ENCODE measurements at places on chromosomes 1 and 21.

- DNase-seq, result no peak
Measured at GRCh38 chr1:170586321-170587252, 54.6 kb downstream of the GORAB start.

DNA sequence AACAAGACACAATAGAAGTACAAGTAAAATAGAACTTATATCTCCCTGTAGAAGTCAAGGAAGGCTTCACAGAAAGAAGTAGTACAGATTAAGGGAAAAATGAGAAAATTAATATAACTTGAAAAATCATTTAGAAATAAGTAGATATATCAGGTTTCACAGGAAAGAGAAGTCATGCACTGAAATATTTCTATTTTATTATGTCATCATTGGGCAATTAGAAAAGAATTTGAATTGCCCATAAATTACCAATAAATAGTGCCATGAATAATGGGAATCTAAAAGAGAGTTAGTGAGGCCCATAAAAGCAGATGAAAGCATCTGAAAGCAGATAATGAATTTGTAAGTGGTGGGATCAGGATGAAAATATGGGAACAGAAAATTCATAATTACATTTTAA, 1597.8 kb downstream of the PLA2G4A start:
- DNase-seq, result no peak

DNA sequence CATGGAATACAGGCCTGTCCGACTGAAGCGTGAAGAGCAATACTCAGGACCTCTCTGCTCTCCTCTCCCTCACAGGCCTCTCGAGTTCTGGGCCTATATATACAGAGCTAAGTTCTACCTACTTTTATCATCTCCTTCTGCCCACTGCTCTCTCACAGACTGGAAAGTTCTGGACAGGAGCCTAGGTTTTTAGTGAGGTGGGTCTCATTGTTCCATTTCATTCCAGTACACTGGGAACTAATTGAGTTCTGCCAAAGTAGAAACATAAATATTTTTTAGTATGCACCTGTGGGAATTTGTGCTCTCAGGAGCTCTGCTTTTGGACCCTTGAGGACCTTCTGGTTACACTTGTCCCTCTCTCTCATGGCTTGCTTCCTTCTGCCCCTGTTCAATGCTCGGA, at the start of gene TEDDM1:
TSS of gene TEDDM1 (minus strand) at position 101 of the 400 bp plus-strand sequence. CDS start 182 bp downstream, outside the sequence.
- DNase-seq, result no peak

DNA sequence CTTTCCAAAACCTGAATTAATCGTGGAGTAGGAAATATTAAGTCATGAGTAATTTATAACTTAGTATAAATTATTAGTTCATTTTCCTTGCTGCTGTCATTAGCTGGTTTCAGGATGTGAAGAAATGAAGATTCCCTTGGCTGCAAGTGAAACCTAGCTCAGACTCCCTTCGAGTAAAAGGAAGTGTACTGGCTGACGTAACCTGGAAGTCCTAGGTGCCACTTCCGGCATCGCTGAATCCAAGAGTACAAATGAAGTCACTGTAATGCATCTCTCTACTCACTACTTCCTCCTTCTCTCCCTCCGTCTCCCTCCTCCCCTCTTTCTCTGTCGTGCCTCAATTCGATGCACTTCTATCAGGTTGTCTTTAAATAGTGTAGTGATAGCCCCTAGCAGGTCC, 28.8 kb downstream of the ZP4 start:
- DNase-seq, result no peak

DNA sequence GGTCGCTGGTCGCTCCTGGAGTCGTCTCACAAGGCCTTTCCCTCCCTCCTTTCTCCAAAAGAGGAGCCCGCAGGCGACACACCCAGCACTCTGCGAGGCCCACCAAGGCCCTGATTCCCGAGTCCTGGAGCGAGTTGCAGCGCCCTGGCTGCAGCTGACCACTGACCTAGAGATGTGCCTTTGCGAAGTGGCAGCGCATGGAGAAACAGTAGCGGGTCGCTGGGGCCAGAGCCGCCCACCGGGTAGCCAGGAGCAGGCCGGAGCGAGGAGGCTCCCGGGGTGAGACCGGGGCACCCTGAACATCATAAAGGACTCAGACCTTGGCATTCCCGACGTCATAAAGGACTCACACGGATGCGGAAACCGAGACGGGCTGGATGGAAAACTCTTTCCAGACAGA, 10.3 kb upstream of the NBPF11 start:
- no peak for DNase-seq

GRCh38 chr1:166378805-166379204, 212.0 kb upstream of the FAM78B start:
- no peak for DNase-seq

GRCh38 chr1:79852004-79852403, 845.5 kb upstream of the ADGRL4 start:
- DNase-seq, result no peak

DNA sequence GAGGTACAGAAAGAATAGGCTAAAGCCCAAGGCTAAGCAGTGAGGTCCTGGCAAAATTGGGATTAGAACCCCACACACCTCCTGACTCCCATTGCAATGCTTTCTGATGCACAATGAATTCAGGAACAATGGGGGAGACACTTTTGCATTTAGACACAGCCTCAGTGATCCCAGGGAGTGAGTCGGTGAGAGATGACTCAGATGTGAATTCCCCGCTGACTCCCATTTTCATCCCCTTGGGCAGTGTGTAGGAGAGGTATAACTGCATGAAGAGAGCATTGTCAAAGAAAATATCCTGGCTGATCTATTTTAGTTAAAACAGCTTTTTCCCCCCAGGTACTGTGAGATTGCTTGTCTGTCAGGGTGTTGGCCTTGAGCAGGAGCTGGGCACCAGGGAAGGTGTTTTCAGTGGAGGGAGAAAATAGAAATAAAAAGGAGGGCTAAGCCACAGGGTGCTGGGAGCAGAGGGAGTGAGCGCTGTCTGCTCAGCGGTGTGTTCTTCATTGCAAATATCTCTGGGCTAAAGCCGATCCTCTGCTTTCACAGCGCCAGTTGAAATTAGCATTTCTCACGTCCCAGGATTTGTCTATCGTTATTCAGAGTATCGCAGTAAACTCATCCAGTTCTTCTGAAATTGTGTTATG, 247.7 kb upstream of the PTBP2 start:
- DNase-seq, result no peak

GRCh38 chr1:22024485-22025367, 23.3 kb downstream of the CELA3A start:
- DNase-seq, result peak; percentile 81

GRCh38 chr21:44521301-44521927, 18.6 kb downstream of the KRTAP10-1 start:
- DNase-seq, result no peak

- DNase-seq, result no peak
Measured at GRCh38 chr1:178166429-178167024, 72.6 kb downstream of the RASAL2 start.

GRCh38 chr1:173530795-173531693, 53.9 kb downstream of the PRDX6 start:
- no peak for DNase-seq

- peak; percentile 79 for DNase-seq
Measured at GRCh38 chr1:1040004-1040991, 20.4 kb downstream of the AGRN start.

GRCh38 chr1:154094411-154094810, 60.5 kb downstream of the NUP210L start:
- no peak for DNase-seq

GRCh38 chr1:55071477-55071876, 32.1 kb downstream of the PCSK9 start:
- DNase-seq, result no peak

DNA sequence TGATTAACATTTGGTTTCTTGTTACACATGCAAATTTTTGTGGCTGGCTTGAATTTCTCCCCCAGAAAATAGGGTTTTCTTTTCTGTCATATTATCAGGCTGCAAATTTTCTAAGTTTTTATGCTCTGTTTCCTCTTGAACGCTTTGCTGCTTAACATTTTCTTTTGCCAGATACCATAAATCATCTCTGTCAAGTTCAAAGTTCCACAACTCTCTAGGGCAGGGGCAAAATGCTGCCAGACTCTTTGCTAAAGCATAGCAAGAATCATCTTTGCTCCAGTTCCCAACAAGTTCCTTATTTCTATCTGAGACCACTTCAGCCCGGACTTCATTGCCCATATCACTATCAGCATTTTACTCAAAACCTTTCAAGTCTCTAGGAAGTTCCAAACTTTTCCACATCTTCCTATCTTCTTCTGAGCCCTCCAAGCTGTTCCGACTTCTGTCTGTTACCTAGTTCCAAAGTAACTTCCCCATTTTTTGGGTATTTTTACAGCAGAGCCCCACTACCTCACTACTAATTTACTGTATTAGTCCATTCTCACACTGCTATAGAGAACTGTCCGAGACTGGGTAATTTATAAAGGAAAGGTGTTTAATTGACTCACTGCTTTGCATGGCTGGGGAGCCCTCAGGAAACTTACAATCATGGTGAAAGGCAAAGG, 486.9 kb upstream of the NCAM2 start:
- DNase-seq, result no peak

- DNase-seq, result no peak
Measured at GRCh38 chr1:160344936-160345335, 1.8 kb downstream of the NCSTN start.

- no peak for DNase-seq
Measured at GRCh38 chr1:110065841-110066240, 4.6 kb downstream of the ALX3 start.

GRCh38 chr1:239997515-239998311, 94.0 kb upstream of the FMN2 start:
- DNase-seq, result peak; percentile 10

DNA sequence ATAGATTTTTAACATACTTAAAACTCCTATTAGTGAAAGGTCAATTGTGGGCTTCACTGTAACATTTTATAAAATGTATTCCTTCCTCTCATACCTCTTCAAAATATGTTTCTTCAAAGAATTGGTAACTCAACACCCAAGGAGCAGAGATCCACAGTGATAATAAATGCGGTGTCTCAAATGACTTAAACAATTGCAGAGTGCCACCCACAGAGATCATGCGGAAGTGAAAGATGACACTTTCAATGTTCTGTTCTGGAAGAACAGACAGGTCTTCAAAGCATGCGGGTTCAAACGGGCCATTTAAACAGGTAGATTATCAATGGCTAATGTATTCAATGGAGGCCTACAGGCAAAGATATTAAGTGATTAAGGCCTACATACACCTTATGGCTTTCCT, 157.0 kb upstream of the GREM2 start:
- no peak for DNase-seq

GRCh38 chr1:202709276-202710041, 795 bp downstream of the SYT2 start:
- no peak for DNase-seq

DNA sequence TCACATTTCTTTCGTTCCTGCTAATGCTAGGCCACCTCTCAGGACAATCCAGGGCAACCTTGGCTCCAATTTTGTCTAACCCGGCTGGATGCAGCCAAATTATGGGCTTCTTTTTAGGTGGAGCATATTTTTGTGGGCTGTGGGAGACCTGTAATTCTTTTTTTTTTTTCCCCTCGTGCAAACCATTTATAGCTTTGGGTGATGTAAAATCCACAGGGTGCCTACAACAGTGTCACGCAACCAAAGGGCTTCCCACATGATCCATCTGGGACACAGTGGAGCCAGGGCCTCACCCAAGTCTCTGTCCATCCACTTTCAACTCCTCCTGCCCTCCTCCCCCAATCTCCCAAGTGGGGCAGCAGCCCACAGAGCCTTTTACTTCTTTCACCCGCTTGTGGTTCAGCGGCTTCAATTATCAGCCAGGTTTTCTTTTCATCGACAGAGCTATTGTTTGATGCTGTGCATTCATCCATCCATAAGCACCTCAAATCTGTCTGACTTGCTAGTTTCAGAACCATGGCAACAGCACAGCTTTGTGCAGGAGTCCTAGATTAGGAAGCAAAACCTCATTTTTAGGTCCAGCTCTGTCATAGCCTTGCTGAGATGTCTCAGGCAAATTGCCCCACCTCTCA, 10.0 kb upstream of the OVAAL start:
- no peak for DNase-seq

- no peak for DNase-seq
Measured at GRCh38 chr1:241775021-241775420, 73.0 kb upstream of the EXO1 start.

- no peak for DNase-seq
Measured at GRCh38 chr1:154813300-154813816, 56.7 kb downstream of the KCNN3 start.

- no peak for DNase-seq
Measured at GRCh38 chr1:216640100-216640499, 83.1 kb downstream of the ESRRG start.

GRCh38 chr1:193634876-193635275, 448.5 kb upstream of the B3GALT2 start:
- DNase-seq, result no peak

DNA sequence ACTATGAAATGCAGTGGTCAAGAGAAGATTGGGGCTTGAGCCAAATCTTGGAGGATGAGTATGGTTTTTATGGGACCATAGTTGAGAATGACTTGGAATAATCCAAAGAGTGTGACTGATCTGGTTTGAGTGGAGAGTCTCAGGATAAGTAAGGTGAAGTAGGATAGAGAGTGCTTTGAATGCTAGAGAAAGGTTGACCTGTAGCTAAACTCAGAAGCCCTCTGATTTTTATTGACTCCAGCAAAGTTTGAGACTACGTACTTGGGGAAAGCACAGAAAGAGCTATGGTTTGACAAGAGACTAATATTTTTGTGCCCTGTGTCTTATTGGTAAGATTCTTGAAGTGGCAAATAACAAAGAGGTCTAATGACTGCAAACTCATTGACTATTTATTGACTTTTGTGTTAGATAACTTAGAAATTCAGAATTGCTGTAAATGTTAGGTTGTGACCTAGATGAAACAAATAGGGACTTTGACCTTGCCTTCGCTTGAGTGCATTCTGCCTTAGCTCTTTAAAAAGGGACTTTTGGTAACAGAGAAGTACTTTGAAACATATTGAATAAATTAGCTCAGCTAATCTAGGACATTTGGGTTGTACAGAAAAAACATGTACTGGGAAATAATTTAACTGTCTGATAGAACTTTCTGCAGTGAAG, 35.1 kb downstream of the UAP1 start:
- no peak for DNase-seq

DNA sequence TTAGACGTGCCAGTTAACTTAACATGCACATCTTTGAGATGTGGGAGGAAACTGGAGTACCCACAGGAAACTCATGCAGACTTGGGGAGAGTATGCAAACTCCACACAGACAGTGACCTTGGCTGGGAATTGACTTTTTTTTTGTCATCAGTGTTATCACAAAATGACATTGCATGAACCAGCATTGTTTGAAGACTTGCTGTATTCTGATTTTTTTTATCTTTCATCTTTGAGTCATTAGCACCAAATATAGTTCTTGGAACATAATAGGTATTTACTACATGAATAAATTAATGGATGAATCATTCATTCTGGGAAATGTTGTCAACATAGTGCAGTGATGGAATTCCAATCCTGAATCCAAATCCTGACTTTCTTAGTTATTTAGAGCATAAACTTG, 77.0 kb downstream of the ATF6 start:
- no peak for DNase-seq

Measured in stimulated activated naive CD8-positive, alpha-beta T cell treated with anti-CD3 and anti-CD28 coated beads, Interleukin-15, Interleukin-2, amounts not matched to agents 100 U/mL and 50 U/mL, for 24 hours (primary cell).